Vagina (tissue), 2 donors: ENCODE measurements at places on chromosomes 5 and 9. TPM values are rescaled to one million over a fixed set of nuclear protein-coding genes. Genes with fewer than 3 reads are reported as not detected.

The FBN2 gene
- total RNA-seq: 0.49 TPM

The OR1J2 gene
- total RNA-seq: not detected

The SLIT3 gene
- total RNA-seq: 52.8 TPM

The SH3PXD2B gene
- total RNA-seq: 30.9 TPM

The PCDHGA9 gene
- 8.8 TPM for total RNA-seq

The FOXD4L6 gene
- total RNA-seq: not detected

The GNA14 gene
- total RNA-seq: 11.0 TPM

- no peak for DNase-seq
- H3K27me3 ChIP-seq: no peaks in the 10 kb centered on the region
- H3K27ac ChIP-seq: no peak overlapping the region
- peaks cover 21% of the 10 kb centered on the region for H3K4me1 ChIP-seq
Measured at GRCh38 chr9:93505541-93506132, 52.3 kb upstream of the FAM120AOS start.

DNA sequence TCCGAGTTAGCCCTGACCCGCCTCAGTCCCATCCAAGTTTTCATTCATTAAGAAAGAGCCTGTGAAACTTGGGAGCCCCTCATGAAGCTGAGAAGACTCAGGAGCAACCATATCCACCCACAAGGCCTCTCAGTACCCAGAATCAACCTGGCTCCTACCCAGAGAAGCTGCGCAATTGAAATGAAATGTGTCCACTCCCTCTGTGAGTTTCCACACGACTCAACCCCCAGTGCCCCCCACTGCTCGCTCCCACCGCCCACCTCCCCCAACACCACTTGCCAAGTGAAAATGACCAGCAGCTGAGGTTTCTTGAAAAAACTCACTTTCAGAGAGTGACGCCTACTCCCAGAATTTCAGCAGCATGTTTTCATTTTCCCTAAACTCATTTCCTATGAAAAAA, 104.6 kb downstream of the CDK5RAP2 start:
- H3K27ac ChIP-seq: no peak overlapping the region
- H3K36me3 ChIP-seq: no peaks in the 10 kb centered on the region
- peak; percentile 78 for DNase-seq
- no peak overlapping the region for H3K4me3 ChIP-seq
- H3K4me1 ChIP-seq: peaks cover 13% of the 10 kb centered on the region

GRCh38 chr5:14501353-14502293, 80.0 kb upstream of the OTULINL start:
- H3K4me3 ChIP-seq: no peak overlapping the region
- DNase-seq: no peak
- H3K27me3 ChIP-seq: no peaks in the 10 kb centered on the region
- H3K27ac ChIP-seq: no peak overlapping the region
- peaks cover 61% of the 10 kb centered on the region for H3K36me3 ChIP-seq

DNA sequence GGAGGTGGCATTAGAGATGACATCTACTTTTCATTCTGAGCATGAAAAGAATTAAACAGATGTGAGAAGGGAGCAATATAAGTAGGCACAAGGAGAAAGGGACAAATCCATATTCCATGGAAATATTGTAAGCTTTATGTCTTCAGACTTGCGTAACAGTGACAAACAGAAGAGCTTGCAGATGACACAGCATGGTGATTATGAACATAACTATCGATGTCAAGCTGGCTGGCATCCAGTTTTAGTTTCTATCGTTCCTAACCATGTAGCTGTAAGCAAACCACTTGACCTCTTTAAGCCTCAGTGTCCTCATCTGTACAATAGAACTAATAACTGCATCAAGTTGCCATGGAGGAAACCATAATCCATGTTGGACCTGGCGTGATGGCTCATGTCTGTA, 246.7 kb upstream of the ADRA1B start:
- no peak overlapping the region for H3K4me3 ChIP-seq
- no peaks in the 10 kb centered on the region for H3K4me1 ChIP-seq
- DNase-seq: no peak
- no peak overlapping the region for H3K27ac ChIP-seq
- no peaks in the 10 kb centered on the region for H3K27me3 ChIP-seq

- no peaks in the 10 kb centered on the region for H3K36me3 ChIP-seq
- no peaks in the 10 kb centered on the region for H3K4me1 ChIP-seq
- H3K27ac ChIP-seq: no peak overlapping the region
- no peak overlapping the region for H3K4me3 ChIP-seq
- H3K27me3 ChIP-seq: no peaks in the 10 kb centered on the region
- no peak for DNase-seq
Measured at GRCh38 chr5:119019501-119019900, 31.2 kb upstream of the DTWD2 start.

- no peaks in the 10 kb centered on the region for H3K27me3 ChIP-seq
- no peak for DNase-seq
- no peaks in the 10 kb centered on the region for H3K4me1 ChIP-seq
- H3K36me3 ChIP-seq: no peaks in the 10 kb centered on the region
Measured at GRCh38 chr5:143569722-143570567, 166.5 kb upstream of the NR3C1 start.

GRCh38 chr5:94888674-94889073, 270.2 kb downstream of the SLF1 start:
- no peak overlapping the region for H3K4me3 ChIP-seq
- H3K4me1 ChIP-seq: no peaks in the 10 kb centered on the region
- no peak for DNase-seq
- no peaks in the 10 kb centered on the region for H3K36me3 ChIP-seq
